ENCODE measurements at places on chromosomes 1 and 21. TPM values are rescaled to one million over a fixed set of nuclear protein-coding genes. Genes with fewer than 3 reads are reported as not detected.

Gene LAMB3
- not detected for polyA plus RNA-seq

Gene GJA5
- not detected for polyA plus RNA-seq

Gene JTB
- polyA plus RNA-seq, result 480 TPM

Gene TRNAU1AP
- polyA plus RNA-seq, result 18.9 TPM

Gene NMNAT2
- not detected for polyA plus RNA-seq

GRCh38 chr1:151944857-151945575 lies 35.7 kb upstream of the THEM4 start:
- DNase-seq, result no peak

GRCh38 chr1:78833491-78833890 lies 173.0 kb downstream of the ADGRL4 start:
- DNase-seq, result no peak

GRCh38 chr1:225830841-225831240 lies 20.9 kb downstream of the EPHX1 start:
- DNase-seq, result no peak

DNA sequence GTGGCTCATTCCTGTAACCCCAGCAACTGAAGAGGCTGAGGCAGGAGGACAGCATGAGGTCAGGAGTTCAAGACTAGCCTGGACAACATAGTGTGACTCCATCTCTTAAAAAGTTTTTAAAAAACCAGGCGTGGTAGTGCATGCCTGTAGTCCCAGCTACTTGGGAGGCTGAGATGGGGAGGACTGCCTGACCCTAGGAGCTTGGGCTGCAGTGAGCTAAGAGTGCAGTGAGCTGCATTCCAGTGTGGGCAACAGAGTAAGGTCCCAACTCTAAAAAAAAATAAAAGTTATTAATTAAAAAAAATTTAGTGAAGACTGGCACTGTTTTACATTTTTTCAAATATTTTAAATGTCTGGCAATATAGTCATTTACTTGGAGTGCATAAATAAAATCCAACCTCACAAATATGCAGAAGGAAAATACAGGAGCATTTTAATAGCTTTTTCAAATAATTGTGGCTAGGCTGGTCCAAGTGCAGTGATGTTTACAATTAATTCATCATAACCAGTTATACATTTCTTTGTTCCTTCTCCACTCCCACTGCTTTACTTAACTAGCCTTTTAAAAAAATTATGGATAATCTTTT lies 10.8 kb downstream of the ZBTB8OS start:
- no peak for DNase-seq

- DNase-seq, result no peak
Observed at GRCh38 chr1:30612536-30613065, 110.8 kb downstream of the MATN1 start.

GRCh38 chr1:208173749-208174148 lies 70.4 kb downstream of the PLXNA2 start:
- DNase-seq, result no peak

DNA sequence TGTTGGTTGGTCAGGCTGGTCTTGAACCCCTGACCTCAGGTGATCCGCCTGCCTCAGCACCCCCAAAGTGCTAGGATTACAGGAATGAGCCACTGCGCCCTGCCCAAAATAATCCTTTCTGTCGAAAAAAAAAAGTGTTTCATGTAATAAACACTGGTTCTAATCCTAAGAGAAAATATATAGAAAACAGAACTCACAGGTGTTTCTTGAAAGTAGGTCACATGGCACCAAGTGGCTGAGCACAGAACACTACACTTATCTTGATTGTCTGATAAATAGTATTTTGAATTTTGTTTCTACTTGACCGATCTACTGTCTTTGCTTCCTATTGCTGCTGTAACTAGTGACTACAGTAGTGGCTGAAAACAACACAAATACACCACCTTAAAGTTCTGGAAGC lies 87.6 kb upstream of the SOD1 start:
- DNase-seq, result no peak

DNA sequence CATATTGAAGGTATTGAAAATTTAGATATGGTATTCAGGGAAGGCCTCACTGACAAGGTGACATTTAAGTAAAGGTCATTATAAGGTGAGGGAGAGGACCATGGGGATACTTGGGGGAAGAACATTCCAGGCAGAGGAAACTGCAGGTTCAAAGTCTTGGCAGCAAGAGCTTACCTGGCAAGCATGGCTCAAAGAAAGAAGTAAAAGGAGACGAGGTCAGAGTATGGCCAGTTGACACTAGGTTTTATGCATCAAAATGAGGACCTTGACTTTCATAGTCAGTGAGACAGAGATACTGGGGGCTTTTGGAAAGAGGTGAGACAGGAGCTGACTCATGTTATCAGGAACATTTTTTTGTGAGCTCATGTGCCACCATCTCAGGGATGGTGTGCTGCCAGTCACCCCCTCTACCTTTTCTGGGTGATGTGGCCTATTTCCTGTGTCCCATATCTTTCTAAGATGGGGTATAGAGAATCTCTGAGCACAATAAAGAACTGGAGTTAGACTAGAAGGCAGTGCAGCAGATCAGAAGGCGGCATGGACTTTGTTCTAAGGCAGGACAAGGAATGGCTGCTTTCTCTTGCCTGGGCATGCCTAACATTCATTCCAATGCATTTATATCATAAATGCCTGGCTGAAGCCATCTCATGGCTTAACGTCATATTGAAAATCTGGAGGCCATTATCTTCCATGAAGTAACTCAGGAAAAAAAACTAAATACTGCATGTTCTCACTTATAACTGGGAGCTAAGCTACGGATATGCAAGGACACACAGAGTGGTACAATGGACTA lies 406.7 kb downstream of the NTNG1 start:
- DNase-seq, result no peak

GRCh38 chr1:209062863-209063262 lies 520.7 kb upstream of the CAMK1G start:
- no peak for DNase-seq

Data from naive B cell (primary cell).